ENCODE measurements at places on chromosomes 2 and 18.
A peak's percentile ranks its signal among the peaks of the same experiment; 100 is the strongest.

- no peak for DNase-seq
Measured at GRCh38 chr18:57915865-57916582, 112.9 kb upstream of the ATP8B1 start.

DNA sequence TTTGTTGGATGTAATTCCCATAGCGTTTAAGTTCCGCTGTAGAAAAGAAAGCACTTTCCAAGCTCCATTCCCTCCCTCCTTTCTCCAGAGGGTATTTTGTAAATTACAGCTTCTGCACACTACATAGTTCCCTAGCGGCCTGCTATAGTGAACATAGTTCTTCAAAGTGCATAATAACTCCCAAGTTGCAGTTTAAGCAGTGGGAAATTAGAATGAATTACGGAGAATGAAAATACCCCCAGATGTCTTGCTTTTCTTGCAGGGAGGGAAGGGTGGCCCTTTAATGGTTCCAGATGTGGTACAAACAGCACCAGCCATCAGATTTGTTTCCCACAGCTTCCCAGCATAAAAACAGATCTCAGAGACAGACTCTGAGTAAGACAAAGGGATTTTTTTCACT, 893.9 kb downstream of the SUCLG1 start:
- DNase-seq = no peak

GRCh38 chr2:8679827-8680731, 1.8 kb upstream of the ID2 start:
- DNase-seq = no peak

- peak; percentile 58 for DNase-seq
Measured at GRCh38 chr2:160406591-160407392, 86.8 kb downstream of the RBMS1 start.

- no peak for DNase-seq
Measured at GRCh38 chr2:167972746-167973145, 274.6 kb downstream of the STK39 start.

DNA sequence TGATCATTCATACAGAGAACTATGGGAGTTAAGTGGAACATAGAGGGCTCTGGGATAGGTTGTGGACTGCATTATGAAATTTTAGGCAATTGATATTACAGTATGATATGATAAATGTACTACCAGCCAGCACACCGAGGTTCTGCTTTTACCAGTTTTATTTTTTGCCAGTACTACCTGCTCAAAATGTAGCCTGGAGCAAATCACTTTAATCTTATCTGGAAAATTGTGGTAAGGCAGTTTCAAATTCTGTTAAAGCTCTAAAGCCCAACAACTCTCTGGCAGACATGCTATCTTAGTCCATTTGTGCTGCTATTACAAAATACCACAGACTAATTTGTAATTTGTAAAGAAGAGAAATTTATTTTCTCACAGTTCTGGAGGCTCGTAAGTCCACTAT, 474.9 kb upstream of the CWC22 start:
- no peak for DNase-seq

DNA sequence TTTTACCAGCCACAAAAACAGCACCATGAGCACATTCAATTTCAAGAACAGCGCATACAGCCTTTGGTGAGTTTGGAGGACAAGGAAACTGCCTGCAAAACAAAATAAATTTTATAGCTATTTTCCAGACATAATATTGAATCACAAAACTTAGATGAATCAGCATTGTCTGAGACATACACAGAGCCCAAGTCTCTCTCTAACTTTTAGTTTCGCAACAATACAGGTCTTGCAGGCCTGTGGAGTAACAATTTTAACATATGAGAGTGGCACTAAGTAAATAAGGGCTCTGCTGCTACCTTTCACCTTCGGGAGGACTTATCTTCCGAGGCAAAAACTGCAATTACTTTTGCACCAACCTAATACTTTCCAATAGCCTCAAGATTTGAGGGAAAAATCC, 56.1 kb upstream of the PEX13 start:
- no peak for DNase-seq

Measured in activated gamma-delta T cell treated with anti-CD3 and anti-CD28 coated beads, Interleukin-2, amount 50 U/mL, for 16 hours (primary cell).